ENCODE measurements at places on chromosomes 6 and 20.

GRCh38 chr6:81608776-81609175 is 143.7 kb downstream of the TENT5A start:
- no peak for DNase-seq

DNA sequence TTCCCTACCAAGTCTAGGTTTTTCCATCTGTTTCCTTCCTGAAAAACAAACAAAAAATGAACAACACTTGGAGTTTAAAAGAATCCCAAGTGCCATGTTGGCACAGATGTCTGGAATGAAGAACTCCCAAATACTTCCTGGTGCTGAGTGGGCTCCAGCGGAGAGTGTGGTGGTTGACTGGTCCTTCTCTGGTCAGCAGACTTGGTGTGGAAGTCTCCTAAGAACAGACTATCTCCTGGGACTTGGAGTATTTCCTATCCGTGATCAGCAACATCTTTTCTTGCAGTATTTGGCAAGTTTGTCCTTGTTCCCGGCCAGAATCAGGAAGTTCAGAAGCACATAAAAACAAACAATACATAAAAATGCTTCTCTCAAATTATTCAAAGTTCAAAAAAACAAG is 154.1 kb downstream of the MTFR2 start:
- no peak for DNase-seq

GRCh38 chr6:19869464-19869863 is 32.3 kb downstream of the ID4 start:
- DNase-seq = no peak

DNA sequence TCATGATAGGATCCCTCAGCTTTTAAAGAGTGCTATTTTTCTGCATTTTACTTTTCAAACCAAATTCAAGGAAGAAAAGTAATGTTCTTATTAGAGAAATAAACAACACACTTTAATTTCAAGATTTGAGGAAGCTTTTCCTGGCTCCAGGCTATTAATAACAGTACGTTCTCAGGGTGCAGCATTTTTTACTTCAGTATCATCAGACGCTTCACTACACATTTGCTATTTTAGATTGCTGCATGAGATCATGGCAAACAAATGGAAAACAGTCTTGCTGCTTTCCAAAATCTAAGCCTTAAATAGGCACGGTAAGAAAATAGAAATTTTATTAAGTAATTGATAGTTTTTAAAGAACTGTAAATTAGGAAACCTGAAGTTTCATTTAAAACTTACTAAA is 253.6 kb upstream of the EXOC2 start:
- DNase-seq = no peak

DNA sequence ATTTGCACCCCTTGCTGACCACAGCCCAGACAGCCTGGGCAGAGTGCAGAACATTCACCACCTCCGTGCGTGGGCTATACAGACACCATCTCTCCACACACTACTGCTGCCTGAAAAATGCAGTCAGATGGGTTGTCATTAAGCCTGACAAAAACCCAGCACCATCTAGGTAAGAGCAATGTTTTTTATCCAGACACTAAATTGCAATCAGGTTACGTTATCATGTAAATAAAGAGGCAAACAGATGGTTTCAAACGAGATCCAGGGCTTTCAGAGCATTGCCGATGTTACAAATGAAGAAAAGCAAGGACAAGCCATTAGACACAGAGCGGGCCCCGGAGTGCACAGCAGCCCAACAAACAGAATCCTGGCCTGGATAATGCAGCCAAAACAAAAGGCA is 269.6 kb downstream of the PKHD1 start:
- no peak for DNase-seq

GRCh38 chr6:112205427-112206109 is 48.8 kb downstream of the LAMA4 start:
- DNase-seq = no peak

DNA sequence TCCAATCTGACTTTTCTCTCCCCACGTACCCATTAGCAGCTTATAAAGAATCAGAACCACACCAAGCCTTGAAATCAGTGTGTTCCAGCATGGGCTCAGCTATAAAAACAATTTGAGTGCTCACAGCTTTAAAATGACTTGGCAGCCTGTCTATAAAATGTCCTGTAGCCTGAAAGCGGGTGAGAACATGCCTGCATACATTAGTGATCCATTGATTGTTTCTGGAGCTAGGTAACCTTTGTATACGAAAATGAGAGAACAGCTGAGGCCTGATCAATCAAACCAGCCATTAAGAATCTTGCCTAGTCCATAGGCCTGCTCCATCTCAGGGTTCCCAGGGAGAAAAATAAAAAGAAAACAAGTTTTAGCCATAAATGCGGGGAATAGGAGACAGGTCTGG is 245.8 kb upstream of the SULF2 start:
- no peak for DNase-seq

- DNase-seq = no peak
Measured at GRCh38 chr20:17885076-17885475, 83.5 kb downstream of the SNX5 start.

GRCh38 chr20:57433657-57434389 is 42.6 kb downstream of the RBM38 start:
- DNase-seq = no peak

DNA sequence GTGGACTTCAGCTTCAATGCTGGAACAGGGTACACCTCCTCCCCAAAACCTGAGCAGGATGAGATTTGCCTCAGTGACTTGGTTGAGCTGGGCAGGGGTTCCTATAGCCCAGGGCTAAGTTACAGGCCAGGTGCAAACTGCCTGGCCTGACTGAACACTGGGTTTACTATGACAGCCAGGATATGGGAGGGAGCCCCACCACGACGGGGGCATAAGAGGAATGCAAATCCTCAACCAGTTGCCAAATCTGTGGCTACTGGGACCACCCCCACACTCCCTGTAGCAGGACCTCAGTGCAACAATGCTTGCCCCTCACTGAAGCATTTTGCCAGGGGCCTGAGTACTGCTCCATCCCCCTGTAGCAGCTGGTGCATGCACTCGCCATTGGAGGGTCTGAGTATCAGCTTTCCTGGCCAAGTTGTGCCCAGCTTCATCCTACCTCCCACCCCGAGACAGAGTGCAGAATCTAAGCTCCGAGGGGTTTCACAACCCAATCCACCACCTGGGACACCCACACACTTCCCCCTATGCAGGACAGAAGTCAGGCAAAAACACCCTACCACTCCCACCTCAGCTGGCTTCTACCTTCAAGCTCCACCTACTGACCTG is 27.6 kb downstream of the TREML4 start:
- DNase-seq = no peak

DNA sequence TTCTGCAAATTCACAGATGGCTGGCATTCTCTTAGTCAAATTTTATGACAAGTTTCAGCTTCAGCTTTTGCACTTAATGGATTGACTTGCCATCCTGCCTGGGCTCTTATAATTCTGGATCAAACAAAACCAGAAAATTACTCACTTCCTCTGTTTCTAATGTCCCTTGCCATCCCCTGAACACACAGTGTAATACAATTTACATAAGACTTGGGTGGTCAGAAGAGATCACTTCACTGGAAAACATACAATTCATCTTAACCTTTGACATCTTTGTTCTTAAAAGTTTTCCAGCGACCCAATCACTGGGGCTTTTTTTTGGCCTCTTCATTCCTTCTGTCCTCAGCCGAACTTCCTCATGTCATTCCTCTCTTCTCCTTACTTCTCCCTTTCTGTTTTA is 199.0 kb downstream of the ARHGAP18 start:
- no peak for DNase-seq

- DNase-seq = no peak
Measured at GRCh38 chr6:70351461-70351860, 48.6 kb upstream of the COL9A1 start.

DNA sequence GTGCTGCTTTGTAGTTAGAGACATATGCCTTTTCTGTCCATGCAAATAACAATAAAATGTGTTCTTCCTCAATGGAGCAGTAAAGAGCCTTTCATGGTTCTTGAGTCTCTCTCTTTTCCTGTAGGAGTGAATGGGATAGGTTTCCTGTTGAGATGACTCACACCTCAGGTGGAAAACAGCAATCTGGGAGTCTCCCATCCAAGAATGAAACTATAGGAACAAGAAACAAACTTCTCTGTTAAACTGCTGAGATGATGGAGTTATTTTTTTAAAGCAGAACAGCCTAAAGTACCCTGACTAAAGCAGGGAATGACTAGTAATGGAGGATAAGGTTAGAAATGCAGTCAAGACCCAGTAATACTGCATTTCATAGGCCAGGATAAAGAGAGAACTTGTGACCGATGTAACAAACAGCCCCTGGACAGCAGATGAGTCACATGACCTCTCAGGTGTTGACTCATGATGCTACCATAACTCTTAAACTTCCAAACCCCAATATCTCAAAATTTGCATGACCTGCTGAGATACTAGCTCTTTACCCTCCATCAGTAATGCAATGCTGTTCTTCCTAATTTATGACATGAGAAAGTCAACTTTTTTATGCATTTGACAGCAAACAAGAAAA is 548.9 kb downstream of the CBLN4 start:
- DNase-seq = no peak

- DNase-seq = no peak
Measured at GRCh38 chr6:33609528-33609927, 11.6 kb upstream of the ITPR3 start.

DNA sequence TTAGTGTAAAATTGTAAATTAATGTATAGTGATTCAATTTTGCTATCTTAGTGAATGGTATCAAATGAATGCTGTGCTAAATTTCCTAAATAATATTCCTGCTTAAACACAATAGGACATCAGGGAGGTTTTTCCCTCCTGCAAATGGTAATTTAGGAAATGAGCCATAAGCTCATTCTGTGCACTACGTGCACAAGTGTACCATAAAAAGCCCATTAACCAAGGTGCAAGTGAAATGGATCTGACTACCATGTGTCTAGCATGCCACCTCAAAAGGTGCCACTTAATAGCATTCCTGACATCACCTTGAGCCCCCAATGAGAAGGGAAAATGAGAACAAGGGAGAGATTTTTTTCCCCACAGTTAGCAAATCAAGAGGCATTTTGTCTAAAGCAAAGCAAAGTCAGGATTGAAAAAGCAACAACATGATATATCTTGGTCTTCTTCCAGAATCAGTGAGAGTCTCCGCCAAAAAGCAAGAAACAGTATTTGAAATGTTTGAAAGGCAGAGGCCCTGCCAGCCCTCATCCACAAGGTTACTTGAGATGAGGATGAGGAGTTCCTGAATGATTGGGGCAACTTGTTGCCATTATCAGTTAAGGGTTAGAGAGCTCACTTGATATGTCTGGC is 334.2 kb upstream of the RSPO3 start:
- DNase-seq = no peak

DNA sequence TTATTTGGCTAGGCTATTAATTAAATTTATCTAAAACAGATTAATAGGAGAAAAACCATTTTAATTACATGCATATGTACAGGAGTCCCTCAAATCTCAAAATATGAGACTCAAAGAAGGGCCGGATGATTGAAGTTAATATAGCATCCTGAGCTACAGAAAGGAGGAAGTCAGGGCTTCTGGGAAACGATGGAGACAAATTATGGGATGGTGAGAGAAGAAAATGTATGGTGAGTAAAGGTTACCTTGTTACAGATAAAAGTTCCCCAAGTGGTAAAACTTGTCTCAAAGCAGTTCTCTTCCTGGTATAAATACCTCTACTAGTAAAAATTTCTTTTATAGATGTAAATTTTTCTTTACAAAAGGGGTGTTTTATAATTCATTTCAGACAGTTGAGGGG is 15.9 kb upstream of the BTN1A1 start:
- no peak for DNase-seq

GRCh38 chr6:43496370-43497128 is 13.6 kb downstream of the LRRC73 start:
- no peak for DNase-seq

GRCh38 chr6:837380-837779 is 144.4 kb upstream of the EXOC2 start:
- no peak for DNase-seq

DNA sequence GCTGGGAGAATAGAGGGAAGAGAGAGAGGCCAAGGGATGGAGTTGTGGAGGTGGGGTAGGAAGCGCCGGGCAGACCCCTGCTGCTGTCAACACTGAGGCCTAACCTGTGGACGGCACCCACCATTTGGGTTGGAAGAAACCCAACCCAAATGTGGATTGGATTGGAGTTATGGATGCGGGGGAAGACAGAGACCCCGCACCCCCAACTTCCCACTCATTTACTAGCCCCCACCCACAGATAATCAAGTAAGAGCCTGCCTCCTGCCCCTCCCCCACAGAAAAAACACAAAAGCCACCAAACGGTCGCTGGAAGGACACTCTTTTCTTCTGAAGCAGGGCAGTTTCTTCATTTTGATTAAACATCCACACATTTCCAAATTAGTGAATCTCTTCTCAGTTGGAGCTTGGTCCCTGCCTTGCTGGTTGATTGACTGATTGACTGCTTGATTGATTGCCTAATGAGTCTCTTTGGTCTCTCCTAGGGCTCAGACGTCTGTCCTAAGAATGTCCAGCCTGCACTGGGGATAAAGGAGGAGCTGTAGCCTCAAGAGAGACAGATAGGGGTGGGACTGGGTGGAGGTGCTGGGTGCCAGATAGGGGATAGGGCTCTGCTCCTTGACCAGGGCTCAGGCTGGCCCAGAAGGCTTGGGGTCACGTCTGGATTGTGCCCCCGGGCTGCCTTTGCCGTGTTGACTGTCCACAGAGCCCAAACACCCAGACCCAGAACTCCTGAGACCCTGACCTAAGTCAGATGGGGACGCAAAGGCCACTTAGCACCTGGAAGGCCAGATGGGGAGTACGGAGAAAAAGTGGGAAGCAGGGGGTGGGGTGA is 74.9 kb upstream of the FOXP4 start:
- DNase-seq = no peak

DNA sequence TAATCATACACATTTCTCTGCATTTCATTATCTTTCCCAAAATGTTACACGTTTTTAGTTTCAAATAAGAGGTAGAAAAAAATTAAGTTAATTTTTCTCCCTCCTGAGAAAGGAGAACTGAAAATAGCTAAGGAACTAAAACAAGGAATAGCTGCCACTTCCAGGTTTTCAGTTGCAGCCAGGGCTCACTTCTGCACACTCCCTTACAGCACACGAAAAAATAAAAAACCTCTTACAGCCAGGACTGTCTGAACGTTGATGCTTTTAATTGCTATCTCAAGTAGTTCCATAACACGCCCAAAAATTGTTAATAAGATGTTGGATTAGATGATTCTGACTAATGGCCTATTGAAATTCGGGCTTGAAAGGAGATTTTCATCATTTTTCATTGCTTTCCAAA is 153.7 kb upstream of the THBS2 start:
- no peak for DNase-seq

- peak; percentile 96 for DNase-seq
Measured at GRCh38 chr20:34676642-34677373, at the start of gene PIGU. TSS of gene PIGU (minus strand) at chr20:34677092. CDS start at chr20:34677085, 7 bp downstream.

GRCh38 chr6:37704923-37705238 is 7.2 kb upstream of the MDGA1 start:
- no peak for DNase-seq

Data from stimulated activated CD8-positive, alpha-beta memory T cell treated with anti-CD3 and anti-CD28 coated beads, Interleukin-4, amount 100 ng/mL, for 48 hours (primary cell).